ENCODE measurements at places on chromosomes 2 and 18.

DNA sequence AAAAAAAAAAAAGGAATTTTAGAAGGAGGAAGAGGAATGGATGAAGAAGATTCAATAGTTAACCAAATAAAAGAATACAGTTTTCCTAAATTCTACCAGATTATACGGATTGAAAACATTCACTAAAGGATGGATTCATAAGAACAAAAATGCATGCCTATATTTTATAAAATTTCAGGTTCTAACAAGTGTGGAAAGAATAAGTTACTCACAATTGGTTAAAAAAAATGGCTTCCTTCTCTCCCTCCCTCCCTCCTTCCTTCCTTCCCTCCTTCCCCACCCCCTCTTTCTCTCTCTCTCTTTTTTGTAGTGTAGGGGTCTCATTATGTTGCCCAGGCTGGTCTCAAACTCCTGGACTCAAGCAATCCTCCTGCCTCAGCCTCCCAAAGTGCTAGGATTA, 1.6 kb upstream of the TP53I3 start:
- no peak for DNase-seq

DNA sequence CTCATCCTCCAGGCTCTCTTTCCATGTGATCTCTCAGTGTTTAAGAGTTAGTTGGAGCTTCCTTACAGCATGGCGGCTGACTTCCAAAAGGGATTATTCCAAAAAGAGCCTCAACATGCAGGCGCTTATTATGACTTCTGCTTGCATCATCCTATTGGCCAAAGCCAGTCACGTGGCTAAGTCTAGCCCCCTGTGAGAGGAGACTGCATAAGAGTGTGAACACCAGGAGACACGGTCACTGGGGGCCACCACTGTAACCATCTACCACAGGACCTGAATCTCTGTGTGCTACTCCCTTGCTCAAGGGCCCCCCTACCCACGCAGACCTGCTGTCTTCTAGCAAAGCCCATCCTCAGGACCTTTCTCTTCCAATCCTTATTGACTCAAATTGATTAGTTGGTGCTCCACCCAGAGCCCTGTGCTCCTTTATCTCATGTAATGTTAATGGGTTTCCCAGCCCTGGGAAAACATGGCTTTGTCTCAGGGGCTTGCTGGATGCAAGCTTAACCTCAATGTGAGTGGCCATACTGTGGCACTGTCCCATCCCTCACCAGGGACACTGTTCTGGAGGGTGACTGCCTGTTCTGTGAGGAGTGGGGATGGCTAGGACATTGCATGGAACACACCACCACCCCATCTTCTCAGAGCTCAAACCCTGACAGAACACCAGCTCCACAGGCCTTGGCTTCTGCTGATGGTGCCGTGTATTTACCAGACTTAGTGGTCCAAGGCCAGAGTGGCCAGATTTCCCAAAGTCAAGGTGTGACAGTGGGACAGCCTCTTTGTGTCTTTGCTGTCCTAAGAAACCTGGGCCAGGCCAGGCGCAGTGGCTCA, 4.2 kb downstream of the IL1RN start:
- no peak for DNase-seq

DNA sequence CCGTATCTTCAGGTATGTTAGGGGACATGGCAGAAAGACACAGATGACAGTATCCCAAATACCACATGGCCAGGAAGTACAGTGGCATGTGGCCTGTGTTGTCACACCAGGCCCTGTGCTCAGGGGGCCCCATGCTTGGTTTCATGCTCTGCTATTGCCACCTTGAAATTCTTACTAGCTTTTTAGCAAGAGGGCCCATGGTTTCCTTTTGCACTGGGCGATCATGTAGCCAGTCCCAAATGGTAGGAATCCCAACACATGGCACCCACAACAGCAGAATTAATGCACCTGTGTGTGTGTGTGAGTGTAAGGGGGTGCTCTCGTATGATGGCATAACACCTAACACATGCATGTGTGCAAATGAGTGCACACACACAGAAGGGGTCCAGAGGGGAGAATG, 39.2 kb downstream of the MYO7B start:
- no peak for DNase-seq

- no peak for DNase-seq
Observed at GRCh38 chr2:199956062-199956380, 639 bp downstream of the MAIP1 start.

GRCh38 chr2:119423108-119423444, 8.6 kb upstream of the TMEM37 start:
- no peak for DNase-seq

DNA sequence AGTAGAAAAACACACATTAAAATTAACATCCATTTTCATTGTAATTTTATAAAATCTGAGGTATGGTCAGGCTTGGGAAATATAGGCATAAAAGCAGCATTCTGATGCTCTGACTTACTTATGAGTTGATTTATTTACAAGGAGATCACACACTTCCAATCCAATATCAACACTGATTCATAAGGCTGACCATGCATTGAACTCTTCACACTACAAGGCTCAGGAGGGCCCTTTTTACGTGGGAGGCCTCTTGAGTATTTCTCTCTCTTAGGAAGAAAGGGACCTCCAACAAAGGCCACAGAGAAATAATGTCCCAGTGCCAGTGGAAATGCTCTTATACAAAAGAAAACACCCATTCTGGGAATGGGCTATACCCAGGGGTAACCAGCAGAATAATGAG, 222.8 kb downstream of the NAPG start:
- DNase-seq, result no peak

GRCh38 chr2:69582582-69583176, 60.9 kb downstream of the AAK1 start:
- no peak for DNase-seq

DNA sequence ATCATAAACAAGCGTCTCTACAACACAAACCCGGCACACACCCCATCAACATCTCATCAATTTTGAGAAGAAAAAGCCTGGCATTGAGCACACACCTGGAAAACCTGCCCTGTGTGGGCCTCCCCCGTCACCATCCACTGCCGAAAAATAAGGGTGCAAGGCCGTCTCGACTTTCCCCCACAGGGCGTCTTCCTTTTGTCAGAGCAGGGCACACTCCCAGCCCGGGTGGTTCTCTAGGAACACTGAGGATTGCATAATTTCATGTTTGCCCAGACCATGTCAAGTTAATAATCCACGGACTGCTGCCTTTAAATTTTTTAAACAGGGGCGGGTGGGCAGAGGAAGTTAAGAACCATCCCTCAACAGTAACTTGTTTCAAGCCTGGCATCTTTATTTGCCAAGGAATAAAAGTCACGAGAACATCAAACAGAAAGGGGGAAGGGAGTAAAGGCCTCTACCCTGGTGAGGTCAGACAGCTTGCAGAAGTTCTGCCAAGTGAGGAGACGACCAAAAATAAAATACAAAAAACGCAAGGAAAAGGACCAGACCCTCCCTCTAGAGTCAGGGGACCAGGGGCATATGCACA, 2.1 kb downstream of the TFCP2L1 start:
- no peak for DNase-seq

GRCh38 chr2:220277445-220277975, 650.1 kb downstream of the SLC4A3 start:
- DNase-seq, result no peak

DNA sequence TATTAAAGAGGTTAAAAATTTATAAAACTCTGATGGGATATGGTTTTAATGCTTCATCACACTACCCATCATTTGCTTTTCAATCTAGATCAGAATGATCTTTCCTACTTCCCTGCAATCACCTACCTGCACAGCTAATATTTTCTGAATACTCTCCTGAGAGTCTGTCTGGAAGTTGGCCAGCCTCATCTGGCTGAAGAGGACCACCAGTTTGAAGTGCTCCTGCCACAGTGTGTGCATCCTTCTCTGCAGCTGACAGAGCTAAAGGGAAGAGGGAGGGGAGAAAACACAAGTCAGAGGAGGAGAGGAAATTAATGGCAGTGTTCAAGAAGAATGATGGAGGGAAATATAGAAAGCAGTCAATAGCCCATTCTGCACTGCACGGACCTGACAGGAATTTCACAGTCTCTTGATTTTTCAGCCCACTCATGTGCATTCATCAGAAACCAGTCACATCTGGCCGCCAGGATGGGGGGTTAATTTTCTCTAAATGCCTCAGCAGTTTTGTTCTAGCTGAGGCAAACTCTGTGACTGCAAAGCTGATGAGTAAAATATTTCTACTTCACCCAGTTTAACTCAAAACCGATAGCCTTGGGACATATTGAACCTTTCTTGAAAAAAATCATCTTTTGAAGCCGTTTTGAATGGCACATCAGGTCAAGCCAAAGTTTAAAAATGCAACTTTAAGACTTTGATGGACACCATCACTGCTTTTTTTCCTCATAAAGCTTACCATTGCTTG, 201.8 kb upstream of the KLHL14 start:
- DNase-seq, result no peak

DNA sequence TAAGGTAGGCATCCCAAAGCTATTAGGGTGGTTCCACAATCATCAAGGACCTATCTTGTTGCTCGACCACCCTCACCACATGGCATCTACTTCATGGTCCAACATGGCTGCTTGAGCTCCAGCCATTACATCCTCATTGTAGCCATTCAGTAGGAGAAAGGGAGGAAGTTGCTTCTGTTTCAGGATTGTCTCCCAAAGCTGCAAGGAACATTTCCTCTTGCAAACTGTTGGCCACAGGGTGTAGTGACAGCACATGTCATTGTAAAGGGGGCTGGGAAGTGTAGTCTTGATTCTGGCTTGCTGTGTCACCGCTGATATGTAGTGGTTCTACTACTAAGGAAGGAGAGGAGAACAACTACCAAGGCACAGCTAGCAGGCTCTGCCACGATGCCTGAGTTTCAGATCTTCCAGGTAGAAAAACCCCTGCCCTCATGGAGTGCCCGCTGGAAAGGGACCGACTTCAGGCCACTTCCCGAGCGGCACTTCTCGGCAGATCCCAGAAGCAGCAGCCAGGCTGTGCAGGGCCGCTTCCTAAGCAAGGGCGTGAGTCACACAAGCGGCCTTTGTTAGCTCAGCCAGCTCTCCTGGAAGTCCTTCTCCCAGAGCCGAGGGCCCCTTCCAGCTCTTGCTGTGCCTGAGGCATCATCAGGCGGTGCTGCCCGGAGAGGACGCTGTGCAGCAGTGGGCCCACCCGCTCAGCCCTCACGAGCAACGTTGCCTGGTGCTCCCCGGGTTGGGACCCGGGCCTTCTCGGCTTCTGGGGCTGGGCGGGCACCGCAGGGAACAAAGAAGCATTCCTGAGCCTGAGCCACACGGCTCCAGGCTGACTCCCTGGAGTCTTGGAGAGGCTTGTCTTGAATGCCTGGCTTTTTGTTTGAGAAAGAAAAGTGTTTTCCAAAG, 58.2 kb downstream of the HS6ST1 start:
- DNase-seq, result no peak

DNA sequence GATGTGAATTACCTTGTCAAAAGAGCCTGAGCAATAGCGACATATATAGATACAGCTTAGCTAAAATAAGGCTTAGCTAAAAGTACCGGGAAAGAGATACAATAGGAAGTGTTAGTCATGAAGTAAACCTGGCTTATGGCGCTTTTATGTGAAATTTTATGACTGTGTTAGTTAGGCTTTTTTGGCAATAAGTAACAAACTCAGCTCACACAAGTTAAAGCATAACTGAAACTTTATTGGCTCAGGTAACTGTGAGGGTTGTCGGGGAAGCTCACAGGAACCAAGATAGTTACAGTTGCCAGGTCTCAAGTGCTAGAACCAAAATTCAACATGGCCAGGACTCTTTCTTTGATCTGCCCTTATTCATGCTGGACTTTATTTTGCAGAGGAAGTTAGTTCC, 925.0 kb upstream of the GYPC start:
- no peak for DNase-seq

DNA sequence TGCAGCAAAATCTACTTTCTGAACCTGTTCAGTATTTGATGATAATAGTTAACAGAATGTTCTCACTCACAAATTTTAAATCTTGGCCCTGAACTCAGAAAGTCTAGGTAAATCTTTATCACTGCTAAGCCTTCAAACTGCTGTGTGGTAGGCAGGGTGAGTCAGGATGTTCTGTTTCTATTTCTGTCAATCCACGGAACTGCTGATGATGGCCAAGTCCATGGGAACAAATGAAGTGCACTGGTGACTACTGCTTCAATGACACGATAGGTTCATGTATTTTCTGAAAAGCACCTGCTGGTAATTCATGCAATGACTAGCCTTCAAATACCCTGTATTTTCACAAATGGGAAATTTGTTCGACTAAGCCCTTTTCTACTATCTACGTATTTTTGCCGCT, 14.2 kb downstream of the NIFK start:
- no peak for DNase-seq

- DNase-seq, result no peak
Observed at GRCh38 chr2:105215586-105216192, 25.9 kb upstream of the GPR45 start.

DNA sequence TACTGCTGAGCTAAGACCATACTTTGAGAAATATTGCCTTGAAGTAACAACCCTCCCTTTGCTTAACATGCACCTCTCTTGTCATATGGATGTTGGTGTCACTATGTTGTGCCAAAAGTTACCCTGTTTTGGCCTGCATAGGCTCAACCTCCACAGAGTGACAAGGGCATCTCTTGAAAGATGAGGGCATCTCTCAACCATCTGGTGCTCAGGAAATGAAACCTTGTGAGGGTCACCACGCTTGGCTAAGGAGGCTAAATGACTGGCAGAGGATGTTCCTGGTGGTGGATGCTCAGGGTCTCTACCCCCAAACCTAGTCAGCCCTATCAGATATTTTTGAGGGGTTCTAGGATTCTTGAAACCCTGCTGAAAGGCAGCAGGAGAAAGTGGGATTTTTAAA, 2.3 kb downstream of the LHCGR start:
- DNase-seq, result no peak

GRCh38 chr2:199186301-199186751, 271.4 kb downstream of the SATB2 start:
- no peak for DNase-seq

GRCh38 chr2:10982931-10983701, 71.4 kb downstream of the KCNF1 start:
- DNase-seq, result no peak

GRCh38 chr18:22191923-22192322, 22.5 kb downstream of the GATA6 start:
- no peak for DNase-seq

DNA sequence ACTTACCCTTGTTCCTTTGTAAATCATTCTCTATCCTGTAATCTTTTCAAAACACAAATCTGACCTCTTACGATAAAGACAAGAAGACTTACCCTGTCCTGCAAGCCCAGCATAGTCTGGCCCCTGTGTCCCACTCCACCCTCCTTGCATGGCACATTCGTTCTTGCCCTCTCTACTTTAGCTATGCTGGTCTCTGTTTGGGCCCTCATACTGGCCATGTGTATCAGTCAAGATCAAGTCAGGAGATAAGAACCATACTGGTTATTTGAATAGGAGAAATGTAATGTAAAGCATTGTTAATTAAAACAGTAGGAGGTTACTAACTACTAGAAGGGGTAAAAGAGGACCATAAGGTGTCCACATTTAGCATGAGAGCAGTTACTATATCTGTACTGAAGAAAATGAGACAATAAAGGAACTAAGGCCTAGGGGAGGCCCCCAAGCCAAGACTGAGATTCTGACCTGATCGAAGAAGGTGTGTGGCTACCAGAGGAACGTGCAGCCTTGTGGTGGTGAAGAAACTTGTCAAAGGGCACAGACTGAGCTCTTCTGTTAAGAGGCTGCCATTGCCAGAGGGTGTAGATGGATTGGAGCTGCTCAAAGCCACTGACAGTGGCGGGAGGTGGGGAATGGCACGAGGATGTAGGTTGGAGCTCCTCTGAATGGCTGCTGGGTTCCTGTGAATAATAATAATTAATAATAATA, 80.8 kb downstream of the KCTD18 start:
- no peak for DNase-seq
